ENCODE measurements at places on chromosomes 2 and 18.

- DNase-seq, result no peak
Observed at GRCh38 chr2:35454966-35455638, 900.5 kb upstream of the CRIM1 start.

DNA sequence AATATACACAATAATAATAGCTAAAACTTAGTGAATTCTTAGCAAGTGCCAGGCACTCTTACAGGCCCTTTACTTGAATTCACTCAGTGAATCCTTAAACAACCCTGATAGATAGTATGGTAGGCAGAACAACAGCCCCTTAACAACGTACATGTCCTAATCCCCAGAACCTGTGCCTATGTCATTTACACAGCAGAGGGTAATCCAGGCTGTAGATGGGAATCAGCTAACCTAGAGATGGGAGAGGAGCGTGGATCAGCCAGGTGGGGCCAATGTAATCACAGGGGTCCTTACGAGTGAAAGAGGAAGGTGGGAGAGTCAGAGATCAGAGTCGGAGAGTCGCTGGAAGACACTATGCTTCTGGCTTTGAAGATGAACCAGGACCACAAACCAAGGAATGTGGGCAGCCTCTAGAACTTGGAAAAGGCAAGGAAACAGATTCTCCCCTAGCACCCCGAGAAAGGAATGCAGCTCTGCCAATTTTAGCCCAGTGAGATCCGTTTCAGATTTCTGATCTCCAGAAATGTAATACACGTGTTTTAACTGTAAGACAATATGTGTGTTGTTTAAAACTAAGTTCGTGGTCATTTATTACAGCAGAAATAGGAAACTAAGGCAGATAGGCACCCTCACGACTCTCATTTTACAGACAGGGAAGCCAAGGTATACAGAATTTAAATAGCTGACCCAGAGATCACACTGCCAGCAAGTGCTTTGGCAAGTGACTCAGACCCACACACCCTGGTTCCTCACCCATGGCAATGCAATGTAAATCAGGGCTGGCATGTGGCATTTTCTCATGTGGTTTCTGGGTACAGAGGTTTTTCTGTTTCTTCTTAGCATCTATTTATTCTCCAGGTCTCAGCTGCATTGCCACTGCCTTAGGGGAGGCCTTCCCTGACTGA, 68.9 kb downstream of the DOCK10 start:
- no peak for DNase-seq

GRCh38 chr18:76923485-76924085, 101.2 kb downstream of the ZNF236 start:
- no peak for DNase-seq

GRCh38 chr2:95072424-95072823, 46.9 kb downstream of the MAL start:
- no peak for DNase-seq

DNA sequence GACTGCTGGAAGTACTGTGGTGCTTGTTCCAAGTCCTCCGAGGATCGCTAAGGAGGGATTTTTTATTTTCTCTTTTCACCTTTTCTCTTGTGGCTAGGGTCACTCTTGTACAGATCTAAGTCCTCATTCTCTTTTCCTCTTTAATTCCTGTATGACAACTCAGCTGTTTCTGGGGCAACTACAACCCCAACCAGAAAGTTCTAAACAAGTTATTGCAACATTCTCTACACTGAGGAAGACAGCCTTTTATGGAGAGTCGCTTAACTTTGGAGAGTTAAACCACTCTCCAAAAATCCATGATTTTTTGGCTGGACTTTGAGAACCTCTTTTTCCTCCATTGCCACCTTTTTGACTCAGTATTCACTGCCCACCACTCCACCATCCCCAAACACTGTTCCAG, 74.0 kb upstream of the SESTD1 start:
- no peak for DNase-seq

GRCh38 chr2:98408155-98408554, 36.5 kb upstream of the INPP4A start:
- DNase-seq, result no peak

DNA sequence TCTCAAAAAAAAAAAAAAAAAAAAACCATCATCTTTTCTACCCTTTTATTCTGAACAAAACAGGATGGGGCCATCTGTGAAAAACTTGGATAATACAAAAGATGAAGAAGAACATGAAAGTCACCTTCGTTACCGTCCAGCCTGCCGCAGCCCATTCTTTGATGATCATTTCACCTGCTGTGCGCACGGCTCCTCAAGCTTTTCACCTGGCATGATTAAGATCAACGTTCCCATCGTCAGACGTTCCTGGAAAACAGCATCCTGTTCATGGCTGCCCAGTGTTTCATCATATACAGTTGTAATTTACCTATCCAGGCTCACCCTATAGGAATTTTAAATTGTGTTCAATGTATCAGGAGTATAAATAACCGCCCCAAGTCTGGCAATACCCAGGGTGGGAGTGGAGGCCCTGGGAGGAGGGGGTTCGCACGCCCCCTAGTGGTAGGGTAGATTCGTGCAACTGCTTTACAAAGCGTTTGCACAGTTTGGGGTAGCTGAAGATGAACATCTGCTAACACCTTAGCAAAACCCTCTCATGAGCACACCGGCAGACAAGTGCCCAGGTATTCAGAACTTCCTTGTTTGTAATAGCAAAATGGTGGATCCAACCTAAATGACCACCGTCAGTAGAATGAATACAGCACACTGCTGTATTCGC, 49.0 kb upstream of the GLI2 start:
- DNase-seq, result no peak

DNA sequence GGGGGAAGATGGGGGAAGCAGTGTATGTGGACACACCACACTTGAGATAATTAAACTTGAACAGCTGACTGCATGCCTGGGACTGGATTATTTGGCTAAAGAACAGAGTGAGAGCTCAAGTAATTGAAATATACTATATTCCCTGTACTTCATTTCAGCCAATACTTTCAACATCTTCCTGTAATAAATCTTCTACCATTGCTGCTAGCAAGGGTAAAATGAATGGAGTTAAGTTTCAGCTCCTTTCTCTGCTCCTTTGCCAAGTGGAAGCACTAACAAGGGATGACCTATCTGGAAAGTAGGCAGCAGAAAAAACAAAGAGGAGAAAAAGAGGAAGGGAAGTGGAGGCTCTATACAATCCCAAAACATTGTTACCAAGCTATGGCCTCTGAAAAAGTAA, 50.9 kb downstream of the MMADHC start:
- DNase-seq, result no peak

DNA sequence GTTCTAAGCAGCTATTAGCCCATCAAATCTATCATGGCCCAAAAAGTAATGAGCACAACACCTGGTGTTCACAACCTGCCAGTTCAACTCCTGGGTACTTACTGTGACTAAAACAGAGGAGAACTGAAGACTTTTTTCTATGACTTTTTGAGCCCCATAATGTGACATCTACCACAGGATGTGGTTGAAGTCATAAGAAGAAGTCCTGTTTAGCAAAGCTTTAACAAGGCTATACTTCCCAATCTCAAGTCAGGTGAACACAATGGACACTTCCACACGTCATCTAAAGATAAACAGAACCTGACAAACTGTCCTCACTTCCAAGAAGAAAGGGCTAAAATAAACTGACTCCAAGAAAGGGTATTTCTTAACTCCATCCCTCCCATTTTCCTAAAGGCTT, 138.8 kb downstream of the ATAD2B start:
- peak; percentile 76 for DNase-seq

DNA sequence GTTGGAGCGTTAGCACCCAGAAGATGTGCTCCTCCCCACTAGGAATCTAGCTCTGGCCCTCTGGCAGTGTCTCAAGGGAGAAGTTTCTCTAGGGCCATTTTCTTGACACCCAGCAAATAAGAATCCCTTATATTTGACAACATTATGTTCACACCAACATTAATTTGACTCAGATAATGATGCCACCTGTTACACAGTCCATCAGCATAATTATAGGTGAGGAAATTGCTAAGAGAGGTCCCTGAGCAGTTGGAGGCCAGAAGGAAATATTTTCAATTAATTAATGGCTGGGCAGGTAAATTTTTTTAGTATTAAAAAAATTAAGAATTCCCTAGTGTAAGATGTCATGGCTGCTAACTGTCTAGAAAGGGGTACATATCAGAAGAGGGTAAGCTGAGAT, 36.5 kb downstream of the PRKCE start:
- DNase-seq, result no peak

- DNase-seq, result no peak
Observed at GRCh38 chr18:22872900-22873537, 60.1 kb upstream of the RBBP8 start.

DNA sequence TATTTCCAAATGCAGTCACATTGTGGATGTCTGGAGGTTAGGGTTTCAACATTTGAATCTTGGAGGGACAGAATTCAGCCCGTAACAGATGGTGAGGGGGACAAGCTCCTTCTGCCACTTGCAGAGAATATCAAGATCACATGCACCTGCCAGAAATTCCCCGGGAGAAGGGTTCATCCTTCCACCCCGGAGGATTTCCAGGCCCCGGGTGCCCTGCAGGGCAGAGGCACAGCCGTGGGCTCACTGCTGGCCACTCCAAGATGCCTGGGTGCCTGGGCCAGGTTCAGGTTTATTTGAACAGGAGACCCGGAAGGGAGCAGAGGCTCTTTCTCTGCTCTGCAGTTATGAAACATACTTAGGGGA, 38.2 kb upstream of the MGAT4A start:
- DNase-seq, result no peak

DNA sequence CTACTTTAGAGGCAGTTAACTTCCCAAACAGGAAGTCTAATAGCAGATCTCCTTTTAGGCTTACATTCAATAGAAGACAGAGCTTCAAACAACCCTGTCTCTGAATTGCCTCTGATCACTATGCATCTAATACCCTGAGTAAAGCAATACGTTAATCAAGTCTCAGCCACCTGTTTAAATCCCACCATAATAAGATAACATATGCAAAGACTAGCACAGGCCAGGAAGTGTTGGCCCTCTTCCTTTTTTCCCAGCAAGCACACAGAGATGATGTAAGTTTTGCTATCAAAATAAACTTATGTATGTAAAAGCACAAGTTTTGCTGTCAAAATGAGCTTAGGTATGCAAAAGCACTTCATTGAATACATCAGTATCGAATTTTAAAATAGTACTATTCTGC, 385.5 kb downstream of the RND3 start:
- no peak for DNase-seq

DNA sequence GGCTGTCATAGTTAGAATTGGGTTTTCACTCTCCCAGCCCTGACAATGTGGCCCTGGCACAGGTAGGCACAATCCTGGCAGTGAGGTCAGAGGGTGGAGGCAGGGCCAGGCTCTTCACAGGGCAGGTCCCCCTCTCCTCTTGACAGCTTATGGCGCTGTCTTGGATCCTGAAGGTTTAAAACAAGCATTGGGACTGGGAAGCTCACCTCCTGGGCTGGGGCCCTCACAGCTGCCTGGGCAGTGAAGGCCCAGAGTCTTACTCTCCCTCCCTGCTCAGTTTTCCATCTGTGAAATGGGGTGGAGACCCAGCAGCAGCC, 23.3 kb downstream of the LBH start:
- no peak for DNase-seq

DNA sequence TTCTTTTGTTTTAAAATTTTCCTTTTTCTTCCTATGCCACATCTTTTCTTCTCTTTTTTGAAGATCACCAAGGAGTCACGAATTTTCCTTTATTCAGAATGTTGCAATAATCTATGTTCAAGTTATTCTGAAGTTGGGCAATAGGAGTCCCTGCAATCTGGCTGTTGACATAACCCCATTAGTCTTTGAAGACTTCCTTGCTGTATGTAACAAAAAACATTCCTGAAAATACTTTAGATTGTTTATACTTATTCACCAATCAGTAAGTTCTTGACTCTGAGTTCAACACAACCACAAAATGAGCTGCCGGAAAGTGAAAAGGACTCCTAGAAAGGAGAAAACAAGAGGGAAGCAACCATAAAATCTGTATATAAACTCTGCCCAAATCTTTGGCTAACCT, 62.8 kb downstream of the TMEM237 start:
- DNase-seq, result no peak

- DNase-seq, result no peak
Observed at GRCh38 chr2:103364177-103364576, 602.3 kb downstream of the TMEM182 start.

DNA sequence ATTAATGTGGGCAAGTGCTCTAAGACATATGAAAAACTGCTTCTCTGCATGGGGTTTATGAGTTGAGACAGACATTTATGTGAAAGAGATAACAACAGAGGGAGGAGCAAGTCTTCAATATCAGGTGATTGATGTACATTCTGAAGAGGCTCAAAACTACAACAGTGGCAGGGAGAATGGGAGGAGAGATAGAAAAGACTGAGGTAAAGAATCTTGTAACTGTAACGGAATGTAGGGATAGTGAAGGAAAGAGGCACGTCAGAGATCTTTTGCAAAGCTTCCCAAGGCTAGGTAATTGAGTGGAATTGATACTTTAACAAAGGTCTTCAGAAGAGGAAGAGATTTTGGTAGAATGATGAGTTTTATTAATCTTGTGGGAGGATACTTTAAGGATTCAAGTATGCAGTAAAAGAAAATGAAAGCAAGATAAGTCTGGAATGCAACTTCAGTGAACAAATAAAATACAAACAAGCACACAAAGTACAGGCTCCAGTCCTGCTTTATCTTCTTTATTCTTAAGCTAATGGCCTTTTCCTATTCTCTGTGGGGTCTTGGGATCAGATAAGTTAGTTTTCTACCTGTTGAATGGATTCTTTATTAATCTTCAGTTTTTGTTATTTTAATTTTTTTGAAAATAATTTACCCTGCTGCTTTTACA, 15.0 kb downstream of the SMAD4 start:
- DNase-seq, result no peak

All from Jurkat, Clone E6-1 (cell line).